Memory B cell (primary cell): ENCODE measurements at places on chromosomes 2 and 18.

DNA sequence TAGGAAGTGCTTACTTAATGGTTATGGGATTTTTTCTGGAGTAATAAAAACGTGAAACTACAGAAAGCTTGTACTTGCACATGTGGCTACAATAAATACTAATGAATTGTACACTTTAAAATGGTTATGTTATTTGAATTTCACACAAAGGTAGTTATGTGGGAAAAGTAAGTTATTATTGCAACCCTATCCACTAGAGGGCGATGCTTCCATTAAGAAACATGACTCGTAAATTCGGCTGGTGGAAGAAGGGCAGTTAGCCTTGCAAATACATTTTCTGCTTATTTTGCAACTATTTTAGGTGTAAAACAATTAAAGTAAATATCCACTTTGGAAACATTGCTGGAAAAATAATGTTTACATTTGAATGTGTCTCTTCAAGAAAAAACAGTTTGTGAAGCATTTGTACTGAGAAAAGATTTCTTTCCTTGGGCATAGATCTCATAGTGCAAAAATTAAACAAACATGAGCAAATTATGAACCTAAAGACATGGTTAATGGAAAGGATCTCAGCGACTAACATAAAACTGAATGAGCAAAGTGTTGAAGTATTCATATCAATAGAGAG is 68.1 kb upstream of the CSRNP3 start:
- H3K27ac ChIP-seq = no peak overlapping the region
- no peaks in the 10 kb centered on the region for H3K4me1 ChIP-seq
- peaks cover 5% of the 10 kb centered on the region for H3K27me3 ChIP-seq
- DNase-seq = peak; percentile 52
- no peaks in the 10 kb centered on the region for H3K36me3 ChIP-seq

DNA sequence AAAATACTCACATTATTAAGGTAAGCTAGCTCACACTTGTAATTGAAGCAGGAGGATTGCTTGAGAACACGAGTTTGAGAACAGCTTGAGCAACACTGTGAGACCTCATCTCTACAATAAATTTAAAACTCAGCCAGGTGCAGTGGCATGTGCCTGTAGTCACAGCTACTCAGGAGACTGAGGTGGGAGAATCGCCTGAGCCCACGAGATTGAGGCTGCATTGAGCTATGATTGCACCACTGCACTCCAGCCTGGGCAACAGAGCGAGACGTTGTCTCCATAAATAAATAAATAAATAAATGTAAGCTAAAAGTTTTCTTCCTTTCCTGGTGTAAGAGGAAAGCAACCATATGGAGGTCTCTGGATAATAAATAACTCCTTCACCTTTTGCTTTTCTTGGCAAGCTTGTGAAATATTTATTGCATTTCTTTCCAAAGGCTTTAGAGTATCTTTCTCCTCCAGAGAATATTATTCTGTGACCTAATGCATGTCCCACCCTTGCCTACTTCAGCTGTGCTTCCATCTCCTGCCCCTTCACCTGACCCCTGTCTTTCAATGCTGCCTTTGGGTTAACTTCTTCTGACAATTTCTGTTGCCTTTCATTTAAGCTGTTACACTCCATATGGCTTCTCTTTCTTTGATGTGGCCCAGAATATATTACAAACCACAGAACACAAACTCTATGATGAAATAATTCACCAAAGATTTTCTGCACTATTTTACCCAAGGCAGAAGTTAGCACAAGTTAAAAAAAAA is 280.7 kb upstream of the RND3 start:
- no peaks in the 10 kb centered on the region for H3K4me1 ChIP-seq
- H3K27me3 ChIP-seq = no peaks in the 10 kb centered on the region
- DNase-seq = no peak
- no peak overlapping the region for H3K27ac ChIP-seq

GRCh38 chr18:80157708-80158343 is 48.8 kb downstream of the ADNP2 start:
- peaks cover 4% of the 10 kb centered on the region for H3K27me3 ChIP-seq
- no peak overlapping the region for H3K27ac ChIP-seq
- H3K36me3 ChIP-seq = peaks cover 2% of the 10 kb centered on the region
- no peak overlapping the region for H3K4me3 ChIP-seq
- peaks cover 7% of the 10 kb centered on the region for H3K4me1 ChIP-seq

DNA sequence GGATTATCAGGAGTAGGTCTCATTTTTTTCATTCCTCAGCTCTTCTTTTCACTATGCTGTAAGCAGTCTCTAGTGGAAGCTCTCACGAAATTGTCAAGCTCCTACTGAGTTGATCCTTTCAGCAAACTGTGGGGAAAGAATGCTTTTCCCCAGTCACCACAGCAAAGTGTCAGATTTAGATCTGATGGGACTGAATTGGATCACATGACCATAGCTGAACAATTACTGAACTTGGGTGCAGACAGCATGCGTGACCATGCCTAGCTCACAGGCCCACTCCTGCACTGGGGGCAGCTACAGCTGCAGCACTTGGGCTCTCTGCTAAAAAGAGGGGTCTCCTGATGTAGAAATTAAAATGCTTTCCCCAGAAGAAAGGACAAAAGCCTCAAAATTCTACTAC is 3.1 kb downstream of the ARHGAP15 start:
- H3K36me3 ChIP-seq = peaks cover 19% of the 10 kb centered on the region
- H3K4me3 ChIP-seq = peak overlapping the region; percentile 65
- DNase-seq = no peak
- H3K27ac ChIP-seq = peak overlapping the region; percentile 20
- no peaks in the 10 kb centered on the region for H3K27me3 ChIP-seq
- peaks cover 36% of the 10 kb centered on the region for H3K4me1 ChIP-seq
